Esophagus mucosa (tissue), 1 donor: ENCODE measurements at places on chromosomes 6 and 20.

DNA sequence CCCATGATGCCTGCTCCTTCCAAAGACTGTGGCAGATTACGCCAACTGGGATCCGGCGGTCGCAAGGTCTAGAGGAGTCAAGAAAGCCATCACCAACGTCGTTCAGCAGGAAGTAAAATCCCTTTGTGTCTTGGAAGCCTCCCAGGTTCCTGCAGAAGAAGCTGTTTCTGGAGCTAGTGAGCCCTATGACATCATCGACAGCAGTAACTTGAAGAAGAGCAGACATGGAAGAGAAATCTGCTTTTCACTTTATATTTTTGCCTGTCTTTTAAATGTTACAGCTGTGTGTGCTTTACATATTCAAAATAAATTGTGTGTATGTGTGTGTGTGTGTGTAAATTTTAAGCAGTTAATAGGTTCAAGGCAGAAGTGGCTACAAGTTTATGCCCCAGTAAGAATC, 7.4 kb upstream of the OR2H2 start:
- ATAC-seq = no peak

DNA sequence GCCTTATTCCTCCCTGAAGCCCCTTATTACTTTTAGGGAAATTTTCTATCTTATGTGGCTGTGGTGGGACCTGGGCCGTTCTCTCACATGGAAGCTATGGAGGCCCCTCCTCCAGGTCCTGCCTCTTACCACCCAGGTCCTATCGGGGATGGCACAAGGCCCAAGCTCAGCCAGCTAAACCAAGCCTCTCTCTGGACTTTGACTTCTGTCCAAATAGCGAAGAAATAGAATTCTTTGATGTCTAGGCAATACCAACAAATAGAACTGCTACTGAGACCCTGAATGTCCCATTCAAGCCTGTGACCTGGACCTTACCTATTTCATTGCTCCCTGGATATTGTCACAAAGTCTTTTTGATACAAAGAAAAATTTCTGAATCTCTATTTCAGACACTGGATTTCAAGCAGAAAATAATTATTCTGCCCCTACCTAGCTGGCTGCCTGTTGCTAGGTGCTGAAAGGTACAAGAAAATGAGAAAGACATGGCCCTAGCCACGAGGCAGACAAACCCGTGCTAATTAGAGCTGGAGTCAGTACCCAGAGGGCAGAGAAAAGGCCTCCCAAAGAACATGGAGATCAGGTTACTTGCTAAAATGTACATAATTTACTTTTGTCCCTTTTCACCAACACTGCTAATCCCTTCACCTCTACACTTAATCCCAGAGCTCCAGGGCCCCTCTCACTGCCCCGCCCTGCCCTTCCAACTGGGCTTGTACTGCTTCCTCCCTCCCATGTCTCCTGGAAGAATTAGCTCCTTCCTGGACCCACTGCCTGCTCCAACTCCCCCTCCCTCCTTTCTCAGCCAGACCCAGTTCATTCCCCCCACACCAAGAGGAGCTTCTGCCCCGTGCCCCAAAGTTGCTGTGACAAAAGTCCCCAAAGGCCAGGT, 15.5 kb upstream of the NNAT start:
- ATAC-seq = peak; percentile 29

DNA sequence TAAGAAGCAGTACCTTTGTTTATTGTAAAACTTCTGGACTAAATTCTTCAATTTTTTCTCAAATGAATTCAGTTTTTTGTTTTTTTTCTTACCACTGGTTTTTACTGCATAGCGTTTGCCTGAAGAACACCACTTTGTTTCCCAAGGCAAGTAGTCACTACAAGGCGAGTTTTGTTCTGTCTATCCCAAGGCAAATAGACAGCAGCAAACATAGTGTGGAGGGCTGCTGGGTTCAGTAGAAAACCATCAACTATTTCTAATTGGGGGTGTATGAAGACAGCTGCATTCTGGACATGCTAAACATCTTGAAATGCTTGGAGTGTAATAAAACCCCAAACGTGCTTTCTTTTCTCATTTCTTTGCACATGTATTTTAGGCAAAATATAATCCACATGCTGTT, 197.4 kb downstream of the ESR1 start:
- no peak for ATAC-seq

DNA sequence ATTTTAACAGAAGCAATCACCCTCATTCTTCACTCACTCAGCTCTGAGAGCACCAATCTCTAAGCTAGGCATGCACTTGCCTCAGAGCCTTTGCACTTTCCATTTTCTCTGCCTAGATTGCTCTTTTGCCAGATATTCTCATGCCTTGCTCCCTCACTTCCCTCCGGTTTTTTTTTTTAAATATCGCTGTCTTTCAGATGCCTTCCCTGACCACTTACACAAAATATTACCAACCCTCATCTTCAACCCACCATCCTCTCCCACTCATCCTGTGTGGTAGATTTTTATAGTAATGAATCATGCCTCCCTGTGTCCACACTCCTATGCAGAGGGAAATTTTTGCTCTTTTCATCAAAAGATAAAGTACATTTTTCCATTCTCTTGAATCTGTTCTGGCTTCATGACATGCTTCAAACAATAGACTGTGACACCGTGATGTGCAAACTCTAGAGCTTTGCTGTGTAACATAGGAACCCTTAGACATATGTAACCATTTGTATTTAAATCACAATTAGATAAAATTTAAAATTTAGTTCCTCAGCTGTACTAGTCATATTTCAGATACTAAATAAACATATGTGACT, 437.1 kb downstream of the UTRN start:
- ATAC-seq = no peak

DNA sequence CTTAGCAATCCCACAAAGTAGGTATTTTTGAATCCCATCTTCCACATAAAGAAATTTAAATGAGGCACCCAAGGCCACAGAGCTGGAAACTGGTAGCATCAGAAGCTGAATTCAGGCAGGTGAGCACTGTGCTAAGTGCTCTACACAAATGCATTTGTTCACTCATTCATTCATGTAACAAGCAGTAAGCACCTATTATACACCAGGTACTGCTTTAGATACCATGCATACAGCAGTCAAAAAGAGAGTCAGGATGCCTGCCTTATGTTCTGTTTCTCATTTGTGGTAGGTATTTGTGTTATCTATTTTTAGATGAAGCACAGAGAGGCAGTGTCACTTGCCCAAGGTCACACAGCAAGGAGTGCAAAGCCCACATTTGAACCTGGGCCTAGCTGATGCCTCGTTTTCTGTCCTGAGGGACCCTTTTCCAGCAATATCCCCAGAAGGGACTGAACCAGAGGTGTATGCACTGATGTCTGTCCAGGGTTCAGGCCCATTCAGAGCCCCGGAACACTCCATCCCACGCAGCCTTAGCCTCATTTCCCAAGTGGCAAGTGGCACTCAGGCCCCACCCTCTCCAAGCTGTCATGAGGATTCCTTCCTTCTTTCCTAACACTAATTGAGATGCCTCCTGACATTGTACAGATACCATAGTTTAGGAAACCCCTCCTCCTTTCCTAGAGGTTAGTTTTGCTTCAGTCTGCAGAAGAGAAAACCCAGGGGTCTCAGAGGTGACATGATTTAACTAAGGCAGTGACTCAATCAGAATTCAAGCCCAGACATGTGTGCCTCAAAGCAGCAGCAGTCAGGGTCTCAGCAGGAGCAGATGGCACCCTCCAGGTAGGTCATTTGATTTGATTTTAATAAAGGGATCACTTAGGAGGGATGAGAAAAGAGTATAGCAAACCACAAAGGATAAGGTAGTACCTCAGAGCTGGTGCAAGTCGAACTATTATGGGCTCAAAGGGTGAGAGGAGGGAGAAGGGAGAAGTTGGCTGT, 61.2 kb upstream of the SIRPA start:
- no peak for ATAC-seq

- no peak for ATAC-seq
Observed at GRCh38 chr20:1955217-1955616, 38.6 kb downstream of the PDYN start.
